Hepatic stellate cell (primary cell): ENCODE measurements at places on chromosomes 16 and 17.

DNA sequence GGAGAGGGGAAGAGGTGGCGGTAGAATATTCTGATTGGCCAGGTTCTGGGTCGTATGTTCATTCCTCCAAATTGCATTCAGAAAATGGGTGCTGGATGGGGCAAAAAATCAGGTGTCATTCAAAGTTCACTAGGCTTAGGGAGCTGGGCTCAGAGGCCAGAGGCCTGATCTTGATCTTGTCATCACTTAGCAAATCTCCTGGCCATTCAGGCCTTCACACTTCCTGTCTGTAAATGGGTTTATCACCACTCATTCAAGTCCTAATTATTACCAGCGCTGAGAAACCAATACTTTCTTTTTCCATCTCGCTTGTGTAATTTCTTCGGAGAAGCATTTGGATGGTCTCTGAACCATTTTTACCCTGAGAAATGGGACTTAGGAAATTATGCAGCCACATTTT, 50.8 kb downstream of the BMERB1 start:
- DNase-seq: no peak

DNA sequence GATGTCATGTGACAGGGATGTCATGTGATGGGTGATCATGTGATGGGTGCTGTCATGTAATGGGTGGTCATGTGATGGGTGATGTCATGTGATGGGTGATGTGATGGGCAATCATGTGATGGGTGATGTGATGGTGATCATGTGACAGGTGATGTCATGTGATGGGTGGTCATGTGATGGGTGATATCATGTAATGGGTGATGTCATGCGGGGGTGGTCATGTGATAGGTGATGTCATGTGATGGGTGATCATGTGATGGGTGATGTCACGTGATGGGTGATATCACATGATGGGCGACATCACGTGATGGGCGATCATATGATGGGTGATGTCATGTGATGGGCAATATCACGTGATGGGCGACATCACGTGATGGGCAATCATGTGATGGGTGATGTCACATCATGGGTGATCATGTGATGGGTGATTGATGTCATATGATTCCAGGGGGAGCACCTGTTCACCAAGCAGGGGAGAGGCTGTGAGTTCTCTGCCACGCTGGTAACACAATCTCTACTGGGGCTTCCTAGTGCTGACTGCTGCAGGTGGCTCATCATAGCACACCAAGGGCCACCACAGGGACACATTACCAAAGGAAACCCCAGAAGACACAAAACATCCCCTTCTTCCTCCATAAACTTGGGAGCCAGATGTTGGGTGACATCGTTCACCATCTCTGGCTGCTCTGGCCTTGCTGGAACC, 16.5 kb downstream of the CD300LB start:
- DNase-seq: no peak

DNA sequence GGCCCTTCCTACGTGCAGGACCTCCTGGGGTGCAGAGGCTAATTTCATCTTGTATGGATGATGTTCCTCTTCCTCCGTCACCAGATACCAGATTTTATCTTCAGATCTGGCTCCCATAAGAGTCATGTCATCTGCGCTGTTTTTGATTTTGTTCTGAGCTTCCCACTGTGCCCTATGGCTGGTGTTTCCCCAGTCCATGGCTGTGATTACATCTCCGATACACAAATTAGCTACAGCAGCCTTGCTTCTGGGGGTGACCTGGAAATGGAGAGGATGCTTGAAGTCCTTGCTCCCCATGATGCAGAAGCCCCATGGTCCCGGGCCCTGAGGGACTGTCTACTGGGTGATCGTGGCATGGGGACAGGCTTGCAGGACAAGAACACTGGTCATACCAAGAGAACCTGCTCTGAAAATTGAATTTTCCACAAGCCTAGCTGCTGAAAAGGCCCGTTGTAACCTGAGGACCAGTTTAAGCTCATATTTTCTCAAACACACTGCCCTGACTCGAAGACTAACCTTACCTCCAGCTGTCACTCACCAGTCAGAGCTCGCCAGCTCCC, 69.0 kb downstream of the KCNJ12 start:
- no peak for DNase-seq

DNA sequence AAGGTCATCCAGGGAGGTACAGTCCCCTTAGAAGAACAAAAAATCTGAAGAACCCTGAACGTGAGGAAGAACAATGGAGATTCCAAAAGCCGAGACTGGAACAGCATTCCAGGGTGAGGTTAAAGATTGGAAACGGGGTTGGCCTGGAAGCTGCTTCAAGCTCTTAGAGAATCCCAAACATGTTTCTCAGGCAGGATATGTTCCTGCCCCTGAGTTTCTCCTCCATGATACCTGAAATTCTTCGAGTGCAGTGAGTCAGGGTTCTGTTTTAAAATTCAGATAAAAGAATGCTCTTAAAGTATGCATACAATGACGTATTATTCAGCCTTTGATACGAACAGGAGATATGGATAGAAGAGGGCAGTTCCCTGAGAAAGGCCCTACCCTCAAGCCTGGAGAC, 293.1 kb downstream of the HS3ST3B1 start:
- DNase-seq: no peak

DNA sequence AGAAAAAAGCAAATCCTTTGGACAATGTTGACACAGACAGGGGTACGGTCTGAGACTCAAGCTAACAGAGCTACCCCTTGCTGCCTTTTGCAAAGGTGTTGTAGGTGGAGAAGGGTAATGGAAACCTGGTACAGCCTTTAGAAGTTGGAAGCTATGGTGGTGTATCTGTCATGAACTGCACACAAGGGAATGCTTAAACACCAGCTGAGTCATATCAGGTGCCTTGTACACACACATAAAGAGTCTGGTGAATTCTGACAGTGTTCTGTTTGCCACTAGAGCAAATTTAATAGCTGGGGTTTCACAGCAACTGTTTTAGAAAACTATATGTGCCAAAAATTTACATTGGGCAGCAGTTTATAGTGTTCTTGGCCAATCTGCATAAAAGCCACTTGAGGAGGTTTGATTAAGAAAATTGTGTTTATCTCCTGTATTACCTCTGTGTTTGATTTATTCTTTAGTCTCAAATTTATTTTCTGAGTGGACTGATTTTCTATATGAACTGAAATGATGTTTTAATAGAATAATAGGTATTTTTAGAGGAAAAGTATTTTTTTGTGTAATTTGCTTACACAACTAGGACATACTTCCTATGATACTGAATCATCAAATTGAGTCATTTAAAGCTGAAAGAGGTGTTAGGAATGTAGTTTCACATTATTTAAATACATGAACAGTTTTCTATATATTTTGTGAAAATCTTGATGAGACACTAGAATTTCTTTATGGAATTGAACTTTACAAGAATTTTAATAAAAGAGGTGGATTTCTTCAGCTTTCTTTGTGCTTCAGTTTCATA, 136.9 kb downstream of the MAP2K6 start:
- DNase-seq: no peak

- DNase-seq: no peak
Observed at GRCh38 chr17:27322026-27322425, 28.1 kb downstream of the WSB1 start.

- no peak for DNase-seq
Observed at GRCh38 chr16:15031179-15031578, 24.7 kb downstream of the NTAN1 start.

DNA sequence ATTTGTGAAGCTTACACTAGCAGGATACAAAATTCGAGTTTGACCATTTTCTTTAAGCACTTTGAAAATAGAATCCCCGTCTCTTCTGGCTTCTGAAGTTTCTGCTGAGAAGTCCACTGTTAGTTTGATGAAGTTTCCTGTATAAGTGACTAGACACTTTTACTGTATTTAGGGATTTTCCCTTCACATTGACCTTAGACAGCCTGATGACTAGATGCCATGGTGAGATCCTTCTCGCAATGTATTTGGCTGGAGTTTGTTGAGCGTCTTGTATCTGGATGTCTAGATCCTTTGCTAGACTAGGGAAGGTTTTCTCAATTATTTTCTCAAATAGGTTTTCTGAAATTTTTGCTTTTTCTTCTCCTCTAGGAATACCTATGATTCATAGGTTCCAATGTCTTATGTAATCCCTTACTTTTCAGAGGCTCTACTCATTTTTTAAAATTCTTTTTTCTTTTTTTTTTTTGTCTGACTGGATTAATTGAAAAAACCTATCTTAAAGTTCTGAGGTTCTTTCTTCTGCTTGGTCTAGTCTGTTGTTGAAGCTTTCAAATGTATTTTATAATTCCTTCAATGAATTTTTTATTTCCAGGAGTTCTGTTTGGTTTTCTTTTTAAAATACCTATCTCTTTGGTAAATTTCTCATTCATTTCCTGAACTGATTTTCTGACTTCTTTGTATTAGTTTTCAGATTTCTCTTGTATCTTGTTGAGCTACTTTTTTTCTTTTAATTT, 63.7 kb upstream of the ABCC11 start:
- no peak for DNase-seq

GRCh38 chr17:58960068-58960467, 146.6 kb downstream of the TRIM37 start:
- DNase-seq: peak; percentile 30
